D341Med (cell line): ENCODE measurements at places on chromosomes 7 and 10.

GRCh38 chr7:25392588-25393338 is 164.5 kb upstream of the NPVF start:
- no peak for DNase-seq

DNA sequence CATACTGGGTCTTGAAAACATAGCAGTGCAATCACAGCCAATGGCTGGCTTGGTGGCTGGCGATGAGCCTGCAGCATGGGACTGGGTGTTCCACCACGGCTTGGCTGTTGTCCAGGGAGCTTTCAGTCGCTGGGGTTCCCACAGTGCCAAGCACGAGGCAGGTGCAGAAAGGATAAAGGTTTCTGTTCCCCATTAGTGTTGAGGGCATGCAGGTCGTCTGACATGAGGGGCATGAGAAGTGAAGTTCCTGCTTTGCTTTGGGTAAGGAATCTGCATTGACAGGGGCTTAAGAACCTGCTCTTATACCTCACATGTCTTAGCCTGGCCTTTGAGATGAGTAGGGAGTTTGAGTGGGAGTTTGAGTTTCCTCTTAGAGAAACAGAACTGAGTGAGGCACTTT is 9.0 kb upstream of the CFTR start:
- DNase-seq, result no peak

DNA sequence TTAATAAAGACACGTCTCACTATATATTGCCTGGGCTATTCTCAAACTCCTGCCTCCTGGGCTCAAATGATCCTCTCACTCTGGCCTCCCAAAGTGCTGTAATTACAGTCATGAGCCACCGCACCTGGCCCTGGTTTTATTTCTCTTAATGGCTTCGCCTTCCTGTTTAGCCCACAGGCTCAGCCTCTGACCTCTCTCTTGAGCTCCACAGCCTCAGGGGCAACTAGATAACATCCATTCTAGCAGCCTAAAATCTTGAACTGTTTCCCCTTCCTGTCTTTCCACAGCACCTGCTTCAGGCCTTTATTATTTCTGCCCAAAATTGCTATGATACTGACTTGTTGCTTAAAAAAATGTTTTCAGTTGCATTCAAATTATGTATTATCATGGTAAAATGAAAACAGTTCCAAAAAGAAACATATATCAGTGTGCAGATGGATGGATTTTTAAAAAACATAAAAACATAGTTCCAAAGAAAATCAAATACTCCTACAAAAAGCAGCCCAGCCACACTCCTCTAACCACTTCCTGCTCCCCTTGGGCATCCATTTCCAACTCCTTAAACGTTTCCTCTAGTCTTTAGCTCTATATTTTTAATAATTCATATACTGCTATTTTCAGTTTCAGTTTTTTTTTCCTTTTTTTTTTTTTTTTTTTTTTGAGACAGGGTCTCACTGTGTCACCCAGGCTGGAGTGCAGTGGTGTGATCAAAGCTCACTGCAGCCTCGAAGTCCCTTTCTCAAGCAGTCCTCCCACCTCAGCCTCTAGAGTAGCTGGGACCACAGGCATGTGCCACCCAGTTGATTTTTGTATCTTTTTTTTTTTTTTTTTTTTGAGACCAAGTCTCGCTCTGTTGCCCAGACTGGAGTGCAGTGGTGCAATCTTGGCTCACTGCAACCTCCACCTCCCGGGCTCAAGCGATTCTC is 5.1 kb upstream of the BAZ1B start:
- no peak for DNase-seq

DNA sequence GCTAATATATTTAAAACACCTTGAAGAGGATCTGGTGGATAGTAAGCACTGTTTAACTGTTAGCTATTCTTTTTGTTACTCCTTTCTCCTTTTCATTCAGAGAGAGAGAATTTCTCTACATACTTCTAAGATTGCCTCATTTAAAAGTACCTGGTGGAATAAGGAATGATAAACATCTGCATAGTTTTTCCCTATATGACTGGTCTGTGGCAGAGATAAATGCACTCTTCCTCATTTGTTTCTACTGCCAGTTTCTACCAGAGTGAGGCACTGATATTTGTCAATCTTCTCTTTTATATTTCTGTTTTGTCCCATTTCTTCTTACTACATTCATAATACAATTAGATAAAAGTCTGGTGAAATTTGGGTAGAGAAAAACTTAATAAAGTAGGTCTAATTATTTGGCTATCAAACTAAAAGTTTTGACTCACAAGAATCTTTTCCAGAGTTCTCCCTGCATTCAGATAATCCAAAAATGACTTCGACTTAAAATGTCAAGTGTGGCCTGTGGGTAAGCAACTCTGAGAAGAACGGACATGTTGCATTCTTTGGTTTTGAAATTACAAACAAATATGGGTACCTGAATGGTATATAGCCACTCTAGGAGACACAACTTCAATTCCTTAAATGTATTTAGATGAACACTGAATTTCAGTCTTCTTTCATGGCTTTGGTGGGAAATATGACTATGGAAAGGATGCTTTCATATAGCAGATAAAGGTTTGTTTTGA is 38.8 kb downstream of the RNLS start:
- DNase-seq, result no peak

DNA sequence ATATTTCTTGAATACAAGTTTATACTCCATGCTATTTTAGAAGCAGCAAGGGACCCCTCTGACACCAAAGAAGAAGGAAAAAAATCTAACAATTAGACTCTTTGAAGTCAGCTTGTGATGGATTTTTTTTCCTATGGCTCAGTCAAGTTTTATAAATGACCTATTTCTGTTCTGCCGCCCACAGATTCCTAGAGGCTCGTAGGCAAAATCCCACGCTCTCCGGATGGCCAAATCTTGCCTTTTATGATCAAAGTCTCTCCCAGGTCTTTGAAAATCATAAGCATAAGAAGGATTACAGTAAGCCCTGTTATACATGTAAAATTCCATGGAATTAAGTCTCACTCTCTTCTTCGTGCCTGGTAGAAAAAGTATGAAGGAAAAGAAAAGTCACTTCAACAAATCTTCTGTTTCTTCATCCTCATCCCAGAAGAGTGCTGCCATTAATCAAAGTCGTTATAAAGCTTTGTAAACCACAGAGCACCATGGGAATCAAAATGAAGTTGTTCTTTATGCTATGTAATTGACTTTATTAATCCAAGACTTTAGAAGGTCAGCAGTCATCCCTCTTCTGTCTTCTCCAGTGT is 33.1 kb downstream of the ASB13 start:
- DNase-seq, result no peak

GRCh38 chr10:117818721-117819120 is 228.0 kb downstream of the RAB11FIP2 start:
- DNase-seq, result no peak

DNA sequence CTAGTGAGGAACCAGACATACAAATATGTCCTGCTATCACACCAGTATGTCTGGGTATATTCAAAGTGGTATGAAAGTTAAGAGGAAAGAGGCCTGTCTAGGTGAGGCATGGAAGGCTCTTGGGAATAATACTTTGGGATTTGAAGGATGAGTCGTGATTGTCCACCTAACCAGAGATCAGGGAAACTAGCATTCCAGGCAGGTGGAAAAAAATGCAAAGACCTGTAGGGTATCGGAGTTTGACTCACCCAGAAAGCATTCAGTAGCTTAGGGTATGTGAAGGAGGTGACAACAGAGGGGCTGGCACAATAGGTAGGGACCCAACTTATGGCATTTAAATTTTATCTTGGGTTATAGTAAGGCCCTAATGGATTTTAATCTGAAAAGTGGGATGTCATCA is 950 bp upstream of the GCC1 start:
- DNase-seq, result no peak

- DNase-seq, result no peak
Measured at GRCh38 chr10:72108830-72109635, 20.7 kb upstream of the SPOCK2 start.

DNA sequence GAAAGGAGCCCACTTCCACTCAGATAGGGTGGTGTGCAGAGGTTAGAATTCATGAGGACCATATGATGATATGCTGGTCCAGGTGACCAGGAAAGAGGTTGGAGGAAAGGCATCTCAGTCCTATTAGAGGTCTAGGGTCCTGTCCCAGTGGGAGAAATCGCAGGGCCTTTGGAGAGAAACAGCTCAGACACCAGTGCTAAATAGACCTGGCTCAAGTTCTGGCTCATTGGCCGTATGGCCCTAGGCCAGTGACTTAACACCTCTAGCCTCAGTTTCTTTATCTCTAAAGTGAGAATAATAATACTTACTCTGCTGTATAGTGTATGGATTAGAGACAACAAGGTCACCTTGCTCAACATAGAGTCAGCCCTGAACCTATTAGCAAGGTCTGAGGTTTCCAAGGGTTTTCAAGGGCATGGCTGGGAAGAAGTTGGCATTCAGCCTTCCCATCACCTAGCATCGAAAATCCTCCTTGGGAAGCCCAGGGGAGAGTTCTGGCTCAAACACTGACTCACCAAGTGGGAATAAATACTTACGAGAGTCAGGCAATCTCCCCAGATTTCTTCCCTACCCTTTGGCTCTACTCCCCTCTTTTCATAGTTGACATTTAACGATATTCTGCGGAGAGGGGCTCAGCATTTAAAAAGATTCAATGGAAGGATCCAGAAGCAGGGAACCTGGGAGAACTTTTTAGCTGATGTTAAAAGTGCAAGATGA is 473.1 kb upstream of the PODXL start:
- no peak for DNase-seq

GRCh38 chr7:139072796-139073195 is 36.7 kb downstream of the ZC3HAV1 start:
- DNase-seq, result no peak

GRCh38 chr10:71436268-71437125 is 39.8 kb downstream of the CDH23 start:
- no peak for DNase-seq

- no peak for DNase-seq
Measured at GRCh38 chr7:36742911-36743775, 18.8 kb upstream of the AOAH start.

GRCh38 chr7:92723943-92724342 is 112.4 kb downstream of the CDK6 start:
- DNase-seq, result no peak

DNA sequence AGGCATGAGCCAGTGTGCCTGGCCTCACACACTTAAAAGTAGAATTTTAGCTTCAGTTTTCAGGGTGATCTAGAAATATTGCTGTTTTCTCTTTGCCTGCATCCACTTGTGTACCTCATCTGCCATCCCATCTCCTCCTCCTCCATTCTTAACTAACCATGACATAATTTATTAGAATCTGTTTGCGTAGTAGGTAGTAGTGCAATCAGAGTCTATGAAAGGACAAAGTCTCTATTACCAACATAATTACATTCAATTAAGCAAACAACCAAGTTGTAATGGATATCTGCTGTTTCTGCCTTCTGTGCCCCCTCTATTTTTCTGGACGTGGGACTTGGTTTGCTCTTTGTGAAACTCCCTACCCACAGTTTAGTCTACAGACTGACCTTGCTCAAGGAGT is 72.9 kb downstream of the CDK14 start:
- no peak for DNase-seq

DNA sequence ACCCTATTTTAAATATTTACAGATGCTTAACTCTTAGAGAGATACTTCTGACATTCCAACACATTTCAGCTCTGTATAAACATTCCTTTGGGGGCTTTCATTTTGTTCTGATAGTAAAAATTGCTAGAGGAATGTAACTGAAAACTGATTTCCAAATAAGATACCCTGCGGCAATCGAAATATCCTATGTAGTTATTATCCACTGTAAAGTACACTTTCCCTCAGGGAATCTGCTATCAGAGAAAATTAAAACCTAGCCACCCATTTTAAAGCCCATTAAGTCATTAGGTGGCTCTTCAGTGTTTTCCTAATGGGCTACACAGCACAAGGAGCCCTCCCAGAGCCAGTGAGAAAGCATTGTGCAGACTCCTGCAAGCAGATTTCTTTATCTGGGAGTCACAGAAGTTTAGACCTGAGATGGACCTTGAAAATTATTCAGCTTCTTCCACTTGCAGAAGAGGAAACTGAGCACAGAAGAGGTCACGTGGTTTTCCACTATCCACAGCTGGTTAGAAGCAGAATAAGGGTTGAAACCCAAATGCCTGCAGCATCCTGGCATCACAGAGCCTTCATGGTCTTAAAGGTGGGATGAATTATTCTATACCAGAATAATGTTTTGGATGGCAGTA is 12.6 kb upstream of the CPVL start:
- DNase-seq, result no peak

DNA sequence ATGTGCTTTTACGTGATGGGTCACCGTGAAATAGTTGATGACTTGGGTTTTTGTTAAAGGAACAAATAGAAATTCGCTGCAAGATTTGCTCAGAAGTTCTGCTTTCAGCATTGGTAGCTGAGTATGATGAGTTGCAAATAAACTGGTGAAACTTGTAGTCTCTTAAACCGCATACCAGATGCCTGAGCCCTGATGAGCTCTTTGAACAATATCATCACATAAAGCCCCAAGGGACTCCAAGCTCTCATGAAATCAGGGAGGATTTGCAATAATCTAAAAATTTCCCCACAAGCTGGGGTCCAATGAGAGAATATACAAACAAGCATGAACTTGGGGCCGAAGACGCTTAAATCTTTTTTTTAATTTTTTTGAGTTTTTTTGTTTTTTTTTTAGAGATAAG is 312.4 kb downstream of the CALN1 start:
- no peak for DNase-seq

- DNase-seq, result no peak
Measured at GRCh38 chr10:32004161-32004591, 52.0 kb downstream of the KIF5B start.

DNA sequence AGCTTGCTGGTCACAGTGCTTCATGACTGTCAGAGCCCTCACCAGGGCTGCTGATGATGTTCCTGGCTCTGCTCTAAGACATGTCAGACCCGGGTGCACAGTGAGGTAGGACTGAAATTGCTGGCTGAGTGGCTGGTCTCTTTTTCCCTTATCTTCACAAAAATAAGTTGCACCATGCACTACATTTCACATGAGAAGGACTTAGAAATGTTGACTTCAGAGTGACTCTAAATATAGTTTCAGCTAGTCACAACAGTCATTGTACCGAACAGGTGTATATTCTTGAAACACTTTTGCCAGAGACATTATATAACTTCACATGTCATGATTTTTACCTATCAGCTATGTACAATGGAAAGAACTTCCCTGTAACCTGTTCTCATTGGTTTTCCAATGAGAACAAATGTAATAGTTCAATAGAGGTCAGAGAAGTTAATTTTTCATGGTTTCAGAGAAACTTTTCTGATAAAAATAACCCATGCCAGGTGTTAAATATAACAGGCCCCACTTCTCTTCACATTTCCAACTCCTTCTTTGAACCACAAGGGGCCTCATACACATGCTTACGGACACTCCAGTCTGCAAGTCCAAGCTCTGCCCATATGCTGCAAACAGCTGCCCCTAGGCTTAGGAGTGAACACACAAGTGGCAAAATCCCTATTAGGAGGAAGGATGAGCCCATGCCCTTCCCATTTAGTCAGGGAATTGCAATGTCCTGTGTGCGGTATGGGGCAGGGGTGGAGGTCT is 115.6 kb downstream of the CDK6 start:
- no peak for DNase-seq

GRCh38 chr7:69772718-69773436 is 174.6 kb downstream of the AUTS2 start:
- no peak for DNase-seq

- no peak for DNase-seq
Measured at GRCh38 chr10:20004087-20004523, 187.9 kb downstream of the PLXDC2 start.
